Psoas muscle (tissue), 8 donors: ENCODE measurements at places on chromosomes 1 and 21. TPM values are rescaled to one million over a fixed set of nuclear protein-coding genes. Genes with fewer than 3 reads are reported as not detected.

FAM131C gene
- 0.06 TPM for polyA plus RNA-seq

LCE2C gene
- not detected for polyA plus RNA-seq

CNR2 gene
- polyA plus RNA-seq = 0.01 TPM

CDC20 gene
- 1.6 TPM for polyA plus RNA-seq

BARHL2 gene
- not detected for polyA plus RNA-seq

CSMD2 gene
- 0.07 TPM for polyA plus RNA-seq

GFI1 gene
- polyA plus RNA-seq = 0.05 TPM

SAMD13 gene
- 6.8 TPM for polyA plus RNA-seq

AUNIP gene
- polyA plus RNA-seq = 0.07 TPM

S100A2 gene
- polyA plus RNA-seq = 15.4 TPM

ZNF684 gene
- polyA plus RNA-seq = 2.6 TPM

RAB7B gene
- polyA plus RNA-seq = 0.25 TPM

ITLN2 gene
- polyA plus RNA-seq = not detected

EPB41 gene
- 2.0 TPM for polyA plus RNA-seq

FTCD gene
- polyA plus RNA-seq = 0.03 TPM

AK2 gene
- 270 TPM for polyA plus RNA-seq

GPR37L1 gene
- polyA plus RNA-seq = 0.01 TPM

CFHR1 gene
- not detected for polyA plus RNA-seq

TTC4 gene
- 25.0 TPM for polyA plus RNA-seq

SMCP gene
- polyA plus RNA-seq = not detected

C1orf115 gene
- 6.1 TPM for polyA plus RNA-seq

S100A1 gene
- 370 TPM for polyA plus RNA-seq

SH3BGRL3 gene
- 78.1 TPM for polyA plus RNA-seq

CROCC gene
- polyA plus RNA-seq = 4.8 TPM

LYSMD1 gene
- 8.6 TPM for polyA plus RNA-seq

HCRTR1 gene
- 0.27 TPM for polyA plus RNA-seq

CSF3R gene
- polyA plus RNA-seq = 0.73 TPM

AGO3 gene
- polyA plus RNA-seq = 6.9 TPM

RIIAD1 gene
- polyA plus RNA-seq = 0.34 TPM

NGF gene
- polyA plus RNA-seq = 0.57 TPM

RIMKLA gene
- polyA plus RNA-seq = 0.30 TPM

SYT14 gene
- 0.01 TPM for polyA plus RNA-seq

FAM72D gene
- polyA plus RNA-seq = 0.05 TPM

INAVA gene
- polyA plus RNA-seq = not detected

ERG gene
- 2.7 TPM for polyA plus RNA-seq

MTMR11 gene
- polyA plus RNA-seq = 1.7 TPM

SEC22B gene
- polyA plus RNA-seq = 26.9 TPM

MSH4 gene
- polyA plus RNA-seq = 0.74 TPM

PROX1 gene
- polyA plus RNA-seq = 0.93 TPM

KCNJ9 gene
- polyA plus RNA-seq = not detected

CLCA4 gene
- polyA plus RNA-seq = 0.04 TPM

LDLRAD1 gene
- polyA plus RNA-seq = not detected

CFAP74 gene
- not detected for polyA plus RNA-seq

FAM151A gene
- not detected for polyA plus RNA-seq
